ENCODE measurements at places on chromosomes 2 and 18.

- no peak for DNase-seq
Observed at GRCh38 chr2:218065239-218066006, 3.6 kb upstream of the RUFY4 start.

DNA sequence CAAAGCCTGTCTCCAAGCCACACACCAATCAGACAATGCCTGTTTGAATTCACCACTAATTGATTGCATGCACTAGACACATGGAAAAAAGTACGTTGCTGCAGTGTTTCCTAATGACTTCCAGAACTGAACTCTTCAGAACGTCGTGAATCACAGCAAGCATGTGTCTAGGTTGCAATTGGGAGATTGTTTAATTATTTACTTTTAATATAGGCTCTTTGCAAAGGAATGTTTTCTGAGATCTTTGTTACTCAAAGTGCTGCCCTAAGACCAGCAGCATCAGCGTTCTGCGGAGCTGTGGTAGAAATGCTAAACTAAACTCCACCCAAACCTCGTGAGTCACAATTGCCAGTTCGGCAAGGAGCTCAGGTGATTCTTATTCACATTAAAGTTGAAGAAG lies 52.7 kb upstream of the CCDC68 start:
- DNase-seq, result no peak

DNA sequence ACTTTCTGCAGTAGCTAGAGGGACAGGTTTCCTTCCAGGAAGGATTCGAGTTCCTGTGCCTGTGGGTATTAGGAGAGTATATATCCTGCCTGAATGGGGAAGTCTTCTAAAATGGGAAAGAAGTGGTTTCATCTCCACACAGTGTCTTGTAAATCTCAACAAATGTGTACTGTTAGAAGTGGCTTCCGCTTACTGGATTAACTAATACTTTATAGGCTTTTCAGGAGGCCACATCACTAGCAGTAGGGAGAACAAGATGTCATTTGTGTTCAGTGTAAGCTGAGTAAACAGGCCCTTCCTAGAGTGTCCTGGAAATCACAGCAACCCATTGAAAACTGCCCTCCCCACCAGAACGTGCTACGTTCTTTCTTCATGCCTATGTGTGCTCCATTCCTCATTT lies 12.5 kb upstream of the POLR1B start:
- no peak for DNase-seq

GRCh38 chr18:58091099-58091611 lies 47.1 kb downstream of the NEDD4L start:
- DNase-seq, result no peak

GRCh38 chr18:73545472-73545871 lies 602.2 kb downstream of the FBXO15 start:
- no peak for DNase-seq

Measured in CD4-positive, alpha-beta T cell treated with Interleukin-2 at 100 ng/mL for 4 hours (primary cell).